Activated CD4-positive, alpha-beta T cell treated with anti-CD3 and anti-CD28 coated beads, Interleukin-2, amount 10 ng/mL, durations not matched to agents 7 days and 5 days (primary cell): ENCODE measurements at places on chromosomes 5 and 9. TPM values are rescaled to one million over a fixed set of nuclear protein-coding genes. Genes with fewer than 3 reads are reported as not detected.
A peak's percentile ranks its signal among the peaks of the same experiment; 100 is the strongest.

DNA sequence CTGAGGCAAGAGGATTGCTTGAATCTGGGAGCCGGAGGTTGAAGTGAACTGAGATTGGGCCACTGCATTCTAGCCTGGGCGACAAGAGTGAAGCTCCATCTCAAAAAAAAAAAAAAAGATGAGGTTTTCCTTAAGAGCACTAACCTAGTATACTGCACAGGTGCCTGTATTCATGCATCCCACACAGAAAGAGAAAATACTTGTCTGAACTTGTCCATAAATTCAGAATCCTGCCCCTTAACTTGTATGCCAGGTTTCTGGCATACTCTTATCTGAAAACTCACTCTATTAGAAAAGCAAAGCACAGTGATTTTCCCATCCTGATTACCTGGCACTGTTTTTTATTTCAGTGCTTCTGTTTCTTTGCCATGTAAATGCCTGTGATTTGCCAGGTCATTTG, 125.3 kb upstream of the CDKN2B start:
- no peak overlapping the region for H3K27ac ChIP-seq
- H3K4me3 ChIP-seq = no peak overlapping the region
- no peak for DNase-seq
- peaks cover 48% of the 10 kb centered on the region for H3K27me3 ChIP-seq
- H3K36me3 ChIP-seq = no peaks in the 10 kb centered on the region

The LMX1B gene
- not detected for total RNA-seq

The GARIN3 gene
- not detected for total RNA-seq

The PDLIM7 gene
- total RNA-seq = 32.4 TPM

DNA sequence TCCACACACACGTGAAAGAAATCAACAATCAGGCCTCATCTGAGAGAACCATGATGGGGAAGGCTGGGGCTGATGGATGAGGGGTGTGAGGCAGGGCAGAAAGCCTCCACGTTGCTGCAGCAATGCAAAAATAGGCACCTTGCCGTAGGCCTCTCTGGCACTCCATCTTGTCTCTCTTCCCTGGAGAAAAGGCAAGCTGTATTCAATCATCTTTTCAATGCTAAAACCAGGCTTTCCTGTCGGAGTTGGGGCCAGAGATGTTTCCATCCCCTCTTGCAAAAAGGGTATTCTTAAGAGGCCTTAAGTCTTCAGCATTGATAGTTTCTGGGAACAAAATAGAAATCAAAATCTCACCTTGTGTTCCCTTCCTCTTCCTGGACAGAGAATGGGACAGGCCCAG, 80.9 kb downstream of the THBS4 start:
- H3K27me3 ChIP-seq = no peaks in the 10 kb centered on the region
- H3K36me3 ChIP-seq = peaks cover 72% of the 10 kb centered on the region
- no peak overlapping the region for H3K4me3 ChIP-seq
- no peak overlapping the region for H3K27ac ChIP-seq

- no peaks in the 10 kb centered on the region for H3K27me3 ChIP-seq
- H3K4me3 ChIP-seq = no peak overlapping the region
- peaks cover 27% of the 10 kb centered on the region for H3K4me1 ChIP-seq
Measured at GRCh38 chr5:169808118-169808581, 171.1 kb downstream of the DOCK2 start.

- no peaks in the 10 kb centered on the region for H3K27me3 ChIP-seq
- no peak overlapping the region for H3K4me3 ChIP-seq
- H3K4me1 ChIP-seq = no peaks in the 10 kb centered on the region
- H3K27ac ChIP-seq = no peak overlapping the region
- no peaks in the 10 kb centered on the region for H3K36me3 ChIP-seq
- DNase-seq = no peak
Measured at GRCh38 chr5:97499605-97500004, 316.6 kb upstream of the RIOK2 start.

GRCh38 chr5:100731768-100732167, 171.3 kb downstream of the ST8SIA4 start:
- no peaks in the 10 kb centered on the region for H3K27me3 ChIP-seq
- peak overlapping the region; percentile 89 for H3K27ac ChIP-seq
- H3K4me1 ChIP-seq = peaks cover 11% of the 10 kb centered on the region
- no peaks in the 10 kb centered on the region for H3K36me3 ChIP-seq
- H3K4me3 ChIP-seq = peak overlapping the region; percentile 66

DNA sequence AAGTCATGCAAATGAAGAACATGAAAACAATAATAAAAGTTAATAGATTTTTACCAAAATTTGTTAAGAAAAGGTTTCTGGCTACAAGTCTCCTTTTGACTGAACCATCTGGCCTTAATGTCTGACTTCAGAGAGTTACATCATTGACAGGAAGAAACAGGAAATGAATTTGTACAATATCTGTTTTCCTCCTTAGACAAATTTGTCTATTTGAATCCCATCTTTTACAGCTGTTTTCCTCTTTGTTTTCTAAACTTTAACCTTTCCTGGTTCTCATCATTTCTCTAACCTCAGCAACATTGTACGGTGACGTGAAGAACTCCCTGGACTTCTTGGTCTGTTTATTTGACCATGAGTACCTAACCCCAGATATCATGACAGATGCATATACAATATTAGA, 567.5 kb upstream of the RIOK2 start:
- no peaks in the 10 kb centered on the region for H3K4me1 ChIP-seq
- DNase-seq = no peak
- H3K36me3 ChIP-seq = no peaks in the 10 kb centered on the region
- no peak overlapping the region for H3K4me3 ChIP-seq

GRCh38 chr5:123720955-123721354, 209.0 kb downstream of the CSNK1G3 start:
- no peaks in the 10 kb centered on the region for H3K36me3 ChIP-seq
- H3K27ac ChIP-seq = no peak overlapping the region
- no peak overlapping the region for H3K4me3 ChIP-seq
- H3K4me1 ChIP-seq = no peaks in the 10 kb centered on the region
- DNase-seq = no peak

- H3K36me3 ChIP-seq = no peaks in the 10 kb centered on the region
- H3K27me3 ChIP-seq = peaks cover 17% of the 10 kb centered on the region
- no peak overlapping the region for H3K4me3 ChIP-seq
Measured at GRCh38 chr5:63960646-63961045, 1.6 kb downstream of the HTR1A start.

GRCh38 chr5:166436872-166437271, 1854.6 kb upstream of the WWC1 start:
- no peaks in the 10 kb centered on the region for H3K4me1 ChIP-seq
- no peak overlapping the region for H3K4me3 ChIP-seq
- H3K27ac ChIP-seq = no peak overlapping the region
- H3K36me3 ChIP-seq = no peaks in the 10 kb centered on the region

- no peak for DNase-seq
- H3K27ac ChIP-seq = no peak overlapping the region
- no peaks in the 10 kb centered on the region for H3K36me3 ChIP-seq
- no peak overlapping the region for H3K4me3 ChIP-seq
Measured at GRCh38 chr5:132260714-132261551, 3.4 kb downstream of the PDLIM4 start.

The RETREG1 gene
- total RNA-seq = 50.5 TPM

DNA sequence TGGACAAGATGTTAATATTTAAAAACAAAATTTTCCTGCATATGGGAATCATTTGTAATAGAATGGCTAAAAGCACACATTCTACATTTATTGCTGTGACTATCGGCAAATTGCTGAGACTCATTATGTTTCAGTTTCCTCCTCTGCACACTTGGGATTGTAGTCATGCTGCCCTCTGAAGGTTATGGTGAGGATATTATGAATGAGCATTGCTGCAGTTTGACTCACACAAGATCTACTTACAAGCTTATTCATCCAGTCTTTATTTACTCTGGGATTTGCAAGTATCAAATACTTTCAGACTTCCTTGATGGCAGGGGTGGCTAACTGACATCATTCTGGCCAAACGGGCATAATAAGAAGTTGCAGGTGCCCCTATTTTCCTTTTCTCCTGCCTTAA, 9.5 kb upstream of the NFIL3 start:
- peak; percentile 35 for DNase-seq
- no peak overlapping the region for H3K4me3 ChIP-seq
- H3K27ac ChIP-seq = no peak overlapping the region
- H3K36me3 ChIP-seq = no peaks in the 10 kb centered on the region
- peaks cover 18% of the 10 kb centered on the region for H3K27me3 ChIP-seq
